ENCODE measurements at places on chromosomes 12 and 14.

- DNase-seq, result no peak
Measured at GRCh38 chr14:33062881-33063280, 124.2 kb downstream of the NPAS3 start.

- no peak for DNase-seq
Measured at GRCh38 chr12:57005980-57006808, at the start of gene ZBTB39. Gene ZBTB39 (minus strand): TSS chr12:57006546. CDS start chr12:57004917, 1,629 bp downstream.

GRCh38 chr14:61927060-61927459 is 164.8 kb downstream of the SNAPC1 start:
- DNase-seq, result no peak

GRCh38 chr12:65963862-65964240 is 139.6 kb downstream of the HMGA2 start:
- DNase-seq, result no peak

GRCh38 chr12:71445071-71445470 is 5.5 kb downstream of the LGR5 start:
- no peak for DNase-seq

GRCh38 chr14:100785626-100786025 is 40.3 kb upstream of the MEG3 start:
- DNase-seq, result no peak

DNA sequence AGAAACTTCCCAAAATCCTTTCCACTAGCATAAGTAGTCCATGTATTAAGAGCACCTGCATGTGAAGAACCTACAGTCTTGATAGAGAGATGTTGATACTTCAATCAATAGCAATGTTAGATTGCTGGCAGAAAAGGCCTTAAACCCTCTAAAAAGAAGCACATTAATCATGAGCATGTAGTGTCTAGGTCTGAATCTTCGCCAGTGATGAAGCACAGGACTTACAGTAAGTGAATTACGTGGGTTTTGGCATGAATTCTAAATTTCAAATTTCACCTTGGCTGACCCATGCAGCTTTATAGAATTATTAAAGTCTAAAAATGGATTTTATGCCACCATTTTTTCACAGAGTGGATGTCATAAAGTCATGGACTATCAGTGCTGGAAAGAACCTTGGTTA is 791.6 kb upstream of the NOVA1 start:
- DNase-seq, result no peak

- DNase-seq, result no peak
Measured at GRCh38 chr12:110528277-110528839, 26.2 kb downstream of the RAD9B start.

- no peak for DNase-seq
Measured at GRCh38 chr12:124734224-124734788, 129.4 kb downstream of the SCARB1 start.

- DNase-seq, result no peak
Measured at GRCh38 chr14:100031506-100032281, 33.5 kb upstream of the EVL start.

DNA sequence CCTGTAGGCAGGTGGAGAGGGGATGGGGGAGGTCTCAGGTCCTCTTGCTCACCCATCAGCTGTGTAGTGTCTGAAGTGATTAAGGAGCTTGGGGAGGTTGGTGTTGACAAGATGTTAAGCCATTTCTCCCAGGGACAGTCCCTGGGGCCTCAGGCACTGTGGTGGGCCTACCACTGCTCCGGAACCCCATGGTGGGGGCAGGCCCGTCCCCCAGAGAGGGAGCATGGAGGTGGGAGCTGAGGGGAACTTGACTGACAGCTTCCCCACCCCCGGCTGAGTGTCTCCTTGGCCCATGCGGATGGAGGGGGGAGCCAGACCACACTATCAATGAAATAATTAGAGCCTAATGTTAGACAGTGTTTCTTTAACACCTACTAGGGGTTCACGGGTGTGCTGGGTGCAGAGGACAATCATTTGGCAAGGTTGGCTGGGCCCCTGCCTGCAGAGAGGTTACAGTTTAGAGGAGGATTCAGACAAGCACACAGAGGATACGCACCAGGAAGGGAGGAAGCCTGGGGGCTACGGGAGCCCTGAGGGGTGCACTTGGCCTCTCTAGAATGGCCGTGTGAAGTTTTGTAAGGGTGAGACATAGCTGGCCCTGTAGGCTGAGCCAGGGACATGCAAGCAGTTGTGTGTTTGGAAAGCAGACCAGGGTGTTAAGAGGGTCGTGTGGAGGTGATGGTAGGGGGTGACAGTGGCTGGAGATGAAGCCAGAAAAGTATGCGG is 19.3 kb upstream of the KRT80 start:
- no peak for DNase-seq

DNA sequence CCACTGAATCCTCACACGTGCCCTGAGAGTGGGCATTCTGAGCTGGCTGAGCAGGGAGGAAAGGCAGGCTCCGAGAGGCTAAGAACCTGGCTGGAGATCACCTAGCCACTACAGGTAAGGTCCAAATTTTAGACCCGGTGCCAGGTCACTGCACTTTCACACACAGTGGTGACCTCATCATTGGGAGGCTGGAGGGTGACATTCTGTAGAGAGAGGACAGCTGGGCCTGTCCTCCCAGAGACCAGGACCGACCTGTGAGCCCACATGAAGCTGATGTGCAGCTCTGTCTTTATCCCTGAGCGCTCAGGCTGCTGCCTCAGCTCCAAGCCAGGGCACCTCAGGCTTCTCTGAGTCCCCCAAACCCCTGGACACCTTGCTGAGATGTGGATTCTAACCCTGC is 4.1 kb downstream of the TTC7B start:
- no peak for DNase-seq

DNA sequence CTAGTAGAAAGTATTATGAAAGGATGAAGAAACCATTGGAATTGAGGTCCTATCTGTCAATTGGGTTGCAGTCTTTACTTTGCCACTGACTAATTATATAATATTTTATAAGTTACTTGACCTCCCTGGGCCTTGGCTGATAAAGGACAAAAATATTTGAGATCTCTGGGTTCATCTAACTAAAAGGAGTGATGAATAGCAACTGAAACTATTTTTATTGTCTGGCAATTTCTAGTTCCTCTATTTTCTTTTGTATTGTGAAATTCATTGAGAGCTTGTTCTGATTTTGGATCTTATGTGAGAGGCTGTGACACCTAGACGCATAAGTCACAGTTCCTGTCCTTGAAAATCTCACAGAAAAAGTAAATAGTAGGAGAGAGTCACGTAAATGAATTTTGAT is 415.7 kb upstream of the ATP2B1 start:
- no peak for DNase-seq

DNA sequence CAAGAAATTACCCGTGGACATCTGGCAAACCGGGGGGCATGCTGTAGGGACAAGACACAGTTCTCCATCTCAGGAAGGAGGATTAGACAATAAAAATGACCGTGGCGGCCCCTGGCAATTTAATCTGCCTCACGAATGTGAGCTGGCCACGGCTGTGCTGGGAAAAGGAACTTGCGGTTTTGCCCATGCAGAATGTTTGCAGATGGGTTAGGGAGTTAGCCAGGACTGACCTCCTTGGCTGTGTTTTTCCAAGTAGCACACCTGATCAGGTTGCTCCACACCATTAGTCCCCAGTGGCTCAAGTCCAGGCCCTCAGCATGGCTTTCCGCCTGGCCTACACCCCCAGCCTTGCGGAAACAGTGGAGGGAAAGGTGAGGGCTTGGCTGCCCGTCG is 20.8 kb downstream of the TPCN1 start:
- no peak for DNase-seq

GRCh38 chr14:75689012-75689411 is 28.0 kb downstream of the TTLL5 start:
- DNase-seq, result no peak

GRCh38 chr14:28751467-28752058 is 15.0 kb upstream of the FOXG1 start:
- no peak for DNase-seq

- no peak for DNase-seq
Measured at GRCh38 chr12:88575361-88575970, 4.8 kb downstream of the KITLG start.

DNA sequence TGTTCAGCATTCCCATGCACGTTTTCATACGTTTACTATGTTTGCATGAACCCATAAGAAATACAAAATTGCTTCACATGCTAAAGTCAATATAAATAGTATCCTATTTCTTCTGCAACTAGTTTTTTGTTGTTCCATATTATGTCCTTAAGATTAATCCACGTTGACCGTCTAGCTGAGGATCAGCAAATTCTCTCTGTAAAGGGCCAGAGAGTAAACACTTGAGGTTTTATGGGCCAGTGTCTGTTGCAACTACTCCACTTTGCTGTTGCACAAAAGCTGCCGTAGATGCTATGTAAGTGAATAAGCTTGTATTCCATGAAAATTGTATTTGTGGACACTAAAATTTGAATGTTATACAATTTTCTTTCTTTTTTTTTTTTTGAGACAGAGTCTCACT is 21.1 kb upstream of the PITPNM2 start:
- no peak for DNase-seq

DNA sequence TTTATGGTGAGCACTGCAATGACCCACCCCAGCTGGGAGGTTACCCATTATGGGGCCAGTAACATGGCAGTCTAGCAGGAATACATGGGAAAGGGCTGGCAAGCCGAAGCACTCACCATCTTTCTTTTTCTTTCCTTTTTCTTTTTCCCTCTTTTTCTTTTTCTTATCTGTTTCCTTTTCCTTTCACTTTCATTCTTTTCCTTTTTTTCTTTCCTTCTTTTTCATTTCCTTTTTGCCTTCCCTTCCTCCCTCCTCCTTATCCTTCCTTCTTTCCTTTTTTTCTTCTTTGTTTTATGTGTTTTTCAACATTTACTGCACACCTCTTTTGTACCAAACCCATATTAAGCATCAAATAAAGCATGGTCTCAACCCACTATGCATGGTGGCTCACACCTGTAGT is 501.1 kb downstream of the MED13L start:
- no peak for DNase-seq

- DNase-seq, result no peak
Measured at GRCh38 chr14:24297190-24297964, 2.2 kb downstream of the DHRS1 start.

- DNase-seq, result no peak
Measured at GRCh38 chr14:66228267-66228970, 257.8 kb upstream of the CCDC196 start.

DNA sequence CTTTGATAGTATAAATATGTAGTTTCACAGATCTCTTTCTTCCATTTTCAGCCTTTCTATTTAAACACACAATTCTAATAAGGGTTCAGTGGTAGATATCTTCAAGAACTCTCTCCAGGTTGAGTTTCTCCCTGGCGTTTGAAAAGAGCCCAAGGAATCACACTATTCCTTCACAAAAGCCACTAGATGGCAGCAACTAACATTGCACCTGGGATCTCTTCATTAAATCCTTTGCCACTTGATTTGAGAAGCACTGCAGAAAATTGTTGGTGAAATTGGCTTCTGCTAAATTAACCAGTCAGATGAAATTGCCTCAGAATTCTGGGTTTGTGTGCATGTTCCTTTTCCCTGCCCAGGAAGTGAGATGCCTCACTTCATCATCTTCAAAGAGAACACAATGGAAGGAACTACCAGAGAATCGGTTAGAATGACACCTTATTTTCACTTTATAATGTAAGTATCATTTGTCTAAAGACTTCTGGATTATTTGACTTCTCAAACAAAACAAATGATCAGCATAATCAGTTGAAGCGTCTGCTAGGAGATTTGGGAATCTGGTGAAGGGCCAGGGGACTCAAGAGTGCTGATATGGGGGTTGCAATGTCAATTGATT is 6.8 kb downstream of the CCDC198 start:
- no peak for DNase-seq

DNA sequence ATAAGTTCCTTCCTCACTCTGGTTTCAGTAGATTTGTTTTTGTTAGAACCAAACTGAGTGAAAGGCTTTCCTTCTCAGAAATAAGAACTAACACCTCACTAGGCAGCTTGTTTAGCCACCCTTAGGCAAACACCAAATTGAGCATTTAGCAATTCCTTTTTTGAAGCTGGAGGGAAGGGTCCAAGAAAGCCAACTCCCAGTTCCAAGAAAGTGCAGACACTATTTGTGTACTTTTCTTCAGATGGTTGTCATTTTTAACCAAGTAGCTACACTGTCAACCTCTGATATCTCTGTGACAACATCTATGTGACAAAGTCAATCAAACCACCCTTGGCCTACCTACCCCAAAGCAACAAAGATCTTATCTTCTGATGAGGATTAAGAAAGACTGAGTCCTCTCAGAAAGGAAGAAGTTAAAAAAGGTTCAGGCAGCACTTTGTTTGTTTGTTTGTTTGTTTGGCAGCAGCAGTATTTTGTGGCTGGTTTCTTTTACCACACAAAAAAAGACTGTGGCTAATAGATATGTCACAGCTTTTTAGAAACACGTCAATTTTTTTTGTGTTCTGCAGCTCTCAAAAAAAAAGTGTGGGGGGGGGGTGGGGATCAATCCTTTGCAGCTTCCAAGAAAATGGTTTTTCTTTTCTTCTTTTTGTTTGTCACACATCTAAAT is 203.8 kb downstream of the CRADD start:
- DNase-seq, result no peak

GRCh38 chr14:62934439-62934838 is 110.8 kb downstream of the KCNH5 start:
- no peak for DNase-seq

DNA sequence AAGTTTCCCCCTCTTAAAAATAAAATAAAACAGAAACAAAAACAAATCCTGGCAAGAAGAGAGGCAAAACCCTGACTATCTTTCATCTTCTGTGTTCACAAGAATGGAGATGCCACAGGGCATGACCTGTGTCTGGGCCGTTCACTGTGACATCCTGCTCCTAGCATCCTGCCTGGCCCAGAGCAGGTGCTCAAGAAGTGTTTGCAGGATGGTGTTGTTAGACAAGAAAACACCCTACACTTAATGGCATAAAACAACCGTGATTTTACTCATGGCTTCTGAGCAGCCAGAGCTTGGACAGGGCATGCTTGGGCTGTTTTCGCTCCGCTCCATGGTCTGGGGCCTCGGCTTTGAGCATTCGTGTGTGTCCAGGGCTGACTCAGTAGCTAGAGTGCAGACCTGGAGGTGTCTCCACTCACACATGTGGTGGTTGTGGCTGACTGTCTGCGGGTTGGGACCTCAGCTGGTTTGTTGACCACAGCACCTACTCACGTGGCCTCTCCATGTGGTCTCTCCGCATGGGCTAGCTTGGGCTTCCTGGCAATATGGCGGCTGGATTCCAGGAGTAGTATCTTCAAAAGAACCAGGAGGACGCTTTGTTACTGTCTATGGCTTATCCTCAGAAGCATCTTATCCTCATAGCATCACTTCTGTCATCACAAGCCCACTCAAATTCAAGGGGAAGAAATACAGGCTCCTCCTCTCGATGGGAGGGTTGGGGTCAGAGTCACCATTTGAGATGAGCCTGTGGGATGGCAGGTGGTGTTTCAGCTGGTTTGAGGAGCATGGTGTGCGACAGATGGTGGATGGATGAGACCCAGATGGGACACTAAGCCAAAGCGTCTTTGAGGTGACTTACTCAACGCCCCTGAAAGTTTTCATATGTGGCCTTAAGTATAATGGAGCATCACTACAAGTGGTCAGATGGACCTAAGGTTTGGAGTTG is 33.2 kb upstream of the FZD10 start:
- no peak for DNase-seq

DNA sequence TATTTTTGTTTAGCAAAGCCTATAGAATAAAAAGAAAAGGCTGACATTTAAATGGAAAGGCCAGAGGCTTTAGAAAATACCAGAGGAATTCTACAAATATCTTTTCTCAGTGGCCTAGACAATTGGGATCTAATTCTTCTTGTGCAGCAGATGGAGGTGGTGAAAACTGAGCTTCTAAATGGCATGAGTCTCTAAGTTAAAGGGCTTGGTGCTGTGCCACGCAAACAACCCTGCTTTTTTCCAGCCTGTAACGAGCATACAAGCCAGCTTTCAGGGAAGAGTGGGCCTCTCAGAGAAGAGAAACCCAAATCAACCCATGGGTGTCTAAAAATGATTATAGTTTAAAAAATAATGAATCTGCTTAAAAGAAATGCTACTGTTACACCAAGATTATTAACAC is 237.9 kb upstream of the NAV3 start:
- no peak for DNase-seq

Data from activated CD8-positive, alpha-beta memory T cell treated with anti-CD3 and anti-CD28 coated beads for 1 hour (primary cell).